ENCODE measurements at places on chromosomes 5 and 9. TPM values are rescaled to one million over a fixed set of nuclear protein-coding genes. Genes with fewer than 3 reads are reported as not detected.
A peak's percentile ranks its signal among the peaks of the same experiment; 100 is the strongest.

DNA sequence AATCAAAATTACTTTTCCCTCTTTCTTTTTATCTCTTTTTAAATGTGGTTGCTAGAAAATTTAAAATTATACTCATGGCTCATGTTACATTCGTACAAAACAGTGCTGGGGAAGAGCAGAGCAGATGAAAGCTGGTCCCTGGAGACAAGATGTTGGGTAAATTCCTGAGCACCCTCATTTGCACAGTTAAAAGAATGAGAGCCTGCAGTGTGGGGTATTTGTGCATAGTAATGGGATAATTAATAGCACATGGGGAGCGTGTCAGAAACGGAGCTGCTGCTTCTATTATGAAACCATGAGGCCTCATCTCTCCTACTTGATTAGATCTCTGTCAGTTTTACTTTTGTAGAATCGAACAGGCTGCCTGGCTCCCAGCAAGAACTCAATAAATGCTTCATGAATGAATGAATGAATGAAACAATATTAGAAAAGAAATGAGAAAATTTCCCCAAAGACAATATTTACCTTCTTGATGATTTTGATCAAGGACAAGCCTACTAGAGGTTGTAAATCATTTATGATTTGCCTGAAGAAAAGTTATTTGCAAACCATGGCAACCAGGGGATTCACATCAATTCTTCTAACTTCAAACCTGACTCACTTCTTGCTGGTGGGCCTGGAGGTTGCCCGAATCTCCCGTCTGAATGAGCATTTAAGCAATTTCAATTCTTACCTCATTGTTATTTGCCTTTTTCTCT is 177.2 kb upstream of the TUT7 start:
- no peak overlapping the region for H3K4me3 ChIP-seq
- no peak for DNase-seq
- H3K27me3 ChIP-seq: no peaks in the 10 kb centered on the region
- no peaks in the 10 kb centered on the region for H3K36me3 ChIP-seq
- H3K27ac ChIP-seq: no peak overlapping the region

DNA sequence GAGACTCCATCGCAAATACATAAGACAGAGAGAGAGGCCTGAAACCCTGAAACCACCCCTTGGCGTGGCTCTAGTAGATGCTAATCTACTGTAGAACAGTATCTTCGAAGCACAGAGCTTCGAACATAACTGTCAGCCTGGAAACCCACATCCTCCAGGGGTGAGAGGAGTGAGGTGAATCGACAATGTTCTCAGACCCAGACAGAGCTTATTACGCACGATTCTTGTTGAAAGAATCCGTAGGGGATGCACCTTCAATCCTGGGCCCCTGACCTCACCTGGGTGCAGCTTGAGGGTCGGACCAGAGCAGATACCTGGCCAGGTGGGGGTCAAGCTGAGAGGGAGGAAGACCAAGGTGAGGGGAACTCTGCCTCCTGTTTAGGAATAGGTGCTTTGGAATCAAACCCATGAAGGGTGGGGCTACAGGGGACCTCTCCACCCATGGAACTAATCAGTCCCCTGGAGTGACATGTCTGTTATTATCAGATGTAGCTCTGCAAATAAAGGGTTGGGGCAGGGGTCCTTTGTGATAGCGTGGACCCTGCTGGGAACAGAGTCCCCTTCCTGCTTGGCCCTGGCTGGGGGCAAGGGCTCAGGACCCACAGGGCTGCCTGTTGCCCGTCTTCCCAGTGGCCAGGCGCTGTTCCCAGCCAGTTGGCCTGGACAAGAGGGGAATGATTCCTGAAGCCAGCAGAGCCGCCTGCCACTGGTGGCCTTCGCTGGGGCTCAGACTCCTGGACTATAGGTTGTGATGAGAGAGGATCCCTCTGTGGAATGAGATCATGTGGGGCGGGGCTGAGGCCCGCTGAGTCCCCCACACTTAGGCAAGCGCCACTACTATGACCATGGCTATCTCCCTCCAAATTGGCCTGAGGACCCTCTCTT is 41.2 kb downstream of the DBH start:
- DNase-seq: no peak
- peaks cover 16% of the 10 kb centered on the region for H3K4me1 ChIP-seq
- H3K27ac ChIP-seq: no peak overlapping the region
- no peaks in the 10 kb centered on the region for H3K36me3 ChIP-seq

Gene NTRK2
- 1.2 TPM for total RNA-seq

DNA sequence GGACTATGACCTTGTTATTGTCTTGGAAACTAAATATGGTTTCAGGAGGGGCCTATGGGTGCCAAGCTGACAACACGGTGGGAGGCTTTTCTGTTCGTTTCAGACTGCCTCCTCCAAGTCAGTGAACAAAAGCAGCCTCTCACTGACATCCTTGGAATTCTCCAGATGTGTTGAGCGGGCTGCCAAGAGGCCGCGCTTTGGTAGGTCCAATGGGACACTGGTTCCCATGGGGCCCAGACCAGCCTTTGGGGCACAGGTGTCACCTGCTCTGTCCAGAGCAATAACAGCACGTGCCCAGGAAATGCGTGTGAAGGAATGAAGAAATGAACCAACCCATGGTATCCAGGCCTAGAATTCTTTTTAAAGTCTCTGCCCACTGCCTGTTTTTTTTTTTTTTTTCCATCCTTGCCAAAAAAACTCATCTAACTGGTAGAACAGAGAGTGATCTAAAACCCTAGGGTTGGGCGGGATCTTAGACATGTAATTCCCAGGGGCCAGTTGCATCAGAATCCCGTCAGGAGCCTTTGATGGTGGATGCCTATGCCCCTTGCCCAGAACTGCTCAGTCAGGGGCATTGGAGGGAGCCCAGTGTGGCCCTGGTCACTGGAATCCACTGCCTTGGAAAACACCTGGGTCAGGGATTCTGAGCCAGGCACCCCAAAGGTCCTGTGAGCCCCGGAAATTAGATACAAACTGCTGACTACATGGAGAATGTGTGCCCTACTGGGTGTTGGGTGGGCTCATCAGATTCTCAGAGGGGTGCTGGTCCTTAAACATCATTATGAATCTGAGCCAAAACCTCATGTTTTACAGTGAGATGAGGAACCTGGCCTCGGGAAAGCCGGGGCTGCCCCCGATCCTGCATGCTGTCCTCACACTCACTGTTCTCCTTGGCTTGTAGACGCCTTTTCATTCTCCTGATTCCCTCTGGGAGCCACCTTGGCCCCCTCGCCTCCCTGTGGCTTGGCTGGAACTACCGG is 60.1 kb downstream of the GTF3C4 start:
- H3K4me3 ChIP-seq: no peak overlapping the region
- no peaks in the 10 kb centered on the region for H3K36me3 ChIP-seq
- peaks cover 11% of the 10 kb centered on the region for H3K4me1 ChIP-seq
- no peak overlapping the region for H3K27ac ChIP-seq

GRCh38 chr5:112210430-112211005 is 208.6 kb downstream of the EPB41L4A start:
- no peaks in the 10 kb centered on the region for H3K4me1 ChIP-seq
- no peak for DNase-seq
- H3K36me3 ChIP-seq: no peaks in the 10 kb centered on the region
- no peak overlapping the region for H3K4me3 ChIP-seq

Gene FBP2
- total RNA-seq: not detected

Gene TRMT10B
- total RNA-seq: 11.2 TPM

GRCh38 chr9:34637356-34638137 is at the start of gene SIGMAR1:
Gene SIGMAR1, minus strand, starts transcription at chr9:34637787. Its CDS starts 90 bp downstream, at chr9:34637697.
- DNase-seq: peak; percentile 98
- H3K27ac ChIP-seq: peak within 1 kb of the TSS; percentile 81
- H3K27me3 ChIP-seq: peaks cover 4% of the 10 kb centered on the region
- H3K4me3 ChIP-seq: peak within 1 kb of the TSS; percentile 69
- peaks cover 11% of the 10 kb centered on the region for H3K36me3 ChIP-seq
- H3K4me1 ChIP-seq: peaks cover 32% of the 10 kb centered on the region

DNA sequence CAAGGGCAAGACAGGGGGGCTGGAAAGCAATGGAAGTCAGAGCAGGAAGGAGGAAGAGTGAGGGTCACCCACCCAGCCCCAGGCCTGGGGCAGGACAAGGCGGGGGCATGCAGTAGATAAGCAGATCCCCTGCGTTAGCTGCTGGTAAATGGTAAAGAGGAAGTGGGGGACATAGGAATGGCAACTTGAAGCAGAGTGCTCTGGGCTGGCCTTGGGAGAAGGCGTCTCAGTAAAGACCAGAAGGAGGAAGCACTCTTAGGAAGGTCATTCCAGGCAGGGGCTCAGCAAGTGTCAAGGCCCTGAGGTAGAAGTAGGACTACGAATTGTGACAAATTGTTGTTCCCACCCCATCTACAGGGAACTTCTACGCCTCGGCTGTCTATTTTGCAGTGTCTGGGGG is 15.1 kb downstream of the TCOF1 start:
- no peaks in the 10 kb centered on the region for H3K27me3 ChIP-seq
- no peak overlapping the region for H3K4me3 ChIP-seq
- no peaks in the 10 kb centered on the region for H3K4me1 ChIP-seq
- no peak overlapping the region for H3K27ac ChIP-seq

Gene FAM151B
- total RNA-seq: 1.6 TPM

GRCh38 chr5:28310696-28311095 is 1272.3 kb upstream of the CDH9 start:
- H3K27ac ChIP-seq: no peak overlapping the region
- H3K27me3 ChIP-seq: no peaks in the 10 kb centered on the region
- H3K4me1 ChIP-seq: no peaks in the 10 kb centered on the region
- no peak overlapping the region for H3K4me3 ChIP-seq
- no peaks in the 10 kb centered on the region for H3K36me3 ChIP-seq
- DNase-seq: no peak

Gene ARRDC3
- total RNA-seq: 37.6 TPM

Gene C5orf58
- total RNA-seq: not detected

Gene SUSD3
- 3.3 TPM for total RNA-seq

GRCh38 chr5:82679660-82680059 is 397.5 kb downstream of the TMEM167A start:
- DNase-seq: no peak
- no peaks in the 10 kb centered on the region for H3K4me1 ChIP-seq
- no peak overlapping the region for H3K4me3 ChIP-seq
- no peaks in the 10 kb centered on the region for H3K27me3 ChIP-seq

GRCh38 chr5:74469234-74469994 is 171.1 kb downstream of the ENC1 start:
- no peaks in the 10 kb centered on the region for H3K36me3 ChIP-seq
- no peaks in the 10 kb centered on the region for H3K27me3 ChIP-seq
- H3K4me3 ChIP-seq: no peak overlapping the region
- no peaks in the 10 kb centered on the region for H3K4me1 ChIP-seq

Gene GARIN3
- total RNA-seq: not detected
